ENCODE measurements at places on chromosomes 11 and 22.

DNA sequence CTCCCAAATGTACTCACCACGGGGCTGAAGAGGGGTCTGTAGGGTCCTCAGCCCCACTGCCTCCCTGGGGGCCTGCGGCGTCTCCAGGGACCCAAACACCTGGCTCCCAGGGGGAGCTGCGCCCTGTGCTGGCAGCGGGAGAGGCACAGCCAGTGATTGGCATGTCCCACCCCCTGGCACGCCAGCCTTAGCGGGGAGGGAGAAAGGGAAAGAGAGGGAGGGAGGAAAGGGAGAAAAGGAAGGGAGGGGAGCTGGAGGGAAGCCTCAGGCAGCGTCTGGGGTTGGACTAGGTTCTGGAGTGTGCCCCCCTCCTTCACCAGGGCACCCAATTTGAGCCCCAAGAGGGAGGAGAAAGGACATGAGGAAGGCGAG lies at the start of gene CHRM1:
Gene CHRM1 (minus strand): TSS at position 163 of the 372 bp plus-strand sequence. CDS start 10,263 bp downstream, outside the sequence.
- no peak for DNase-seq

DNA sequence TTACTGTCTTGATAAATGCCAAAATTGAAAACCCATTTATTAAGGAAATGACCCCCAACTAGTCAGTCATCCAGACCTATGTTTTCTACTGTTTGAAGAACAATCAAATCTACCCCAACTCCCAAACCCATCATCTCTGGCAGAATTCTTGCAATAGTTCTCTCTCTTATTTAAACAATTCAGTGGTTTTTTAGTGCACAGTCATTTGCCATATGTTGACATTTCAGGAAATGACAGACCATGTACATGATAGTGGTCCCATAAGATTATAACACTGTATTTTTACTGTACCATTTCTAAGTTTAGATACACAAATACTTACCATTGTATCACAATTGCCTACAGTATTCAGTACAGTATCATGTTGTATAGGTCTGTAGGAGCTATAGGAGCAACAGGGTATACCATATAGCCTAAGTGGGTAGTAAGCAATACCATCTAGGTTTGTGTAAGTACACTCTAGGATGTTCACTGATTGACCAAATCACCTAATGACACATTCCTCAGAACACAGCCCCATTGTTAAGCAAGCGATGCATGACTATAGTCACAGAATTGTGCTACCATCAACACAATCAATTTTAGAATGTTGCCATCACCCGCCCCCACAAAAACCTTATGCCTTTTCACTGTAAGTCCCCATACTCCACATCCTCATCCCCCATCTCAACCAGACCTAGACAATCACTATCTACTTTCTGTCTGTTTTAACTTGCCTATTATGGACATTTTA lies 41.8 kb downstream of the MMP20 start:
- DNase-seq = no peak

DNA sequence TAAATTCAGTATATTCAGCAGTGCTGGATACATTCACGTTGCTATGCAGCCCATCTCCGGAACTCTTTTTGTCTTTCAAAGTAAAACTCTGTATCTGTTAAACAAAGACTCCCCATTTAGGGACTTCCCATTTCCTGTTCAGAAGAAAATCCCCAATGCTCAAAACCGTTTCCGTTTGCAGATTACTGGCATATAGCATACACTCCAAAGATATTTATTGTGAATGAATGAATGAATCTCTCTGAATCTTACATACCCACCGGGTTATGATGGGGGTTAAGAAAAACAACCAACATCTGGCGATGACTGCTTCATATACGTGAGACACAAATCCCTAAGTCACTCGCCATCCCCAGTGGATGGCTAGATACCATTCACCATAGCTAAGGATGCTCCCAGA lies 1.6 kb downstream of the THY1 start:
- DNase-seq = no peak

GRCh38 chr11:43942662-43943371 lies 380 bp downstream of the C11orf96 start:
- peak; percentile 48 for DNase-seq

All from myocyte (in vitro differentiated cells).